ENCODE measurements at places on chromosomes 4 and X.

DNA sequence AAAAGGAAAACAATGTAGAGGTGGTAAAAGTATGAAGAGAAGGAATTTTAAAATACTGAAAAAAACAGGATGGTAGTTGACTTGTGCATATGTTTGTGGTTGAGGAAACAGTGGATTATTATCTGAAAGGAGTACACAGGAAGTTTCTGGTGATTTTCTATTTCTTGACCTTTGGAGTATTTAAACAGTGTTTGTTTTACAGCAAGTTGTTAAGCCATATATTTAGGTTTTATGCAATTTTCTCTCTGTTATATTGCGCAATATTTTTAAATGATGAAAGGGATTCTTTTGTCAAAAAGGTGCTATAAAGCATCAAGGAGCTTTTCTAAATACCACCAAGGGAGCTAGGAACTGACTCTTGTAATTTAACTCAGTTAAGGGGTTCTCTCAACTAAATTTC, 343.1 kb upstream of the MAOA start:
- DNase-seq = no peak

- DNase-seq = no peak
Observed at GRCh38 chrX:2824886-2825285, 3.8 kb upstream of the GYG2 start.

DNA sequence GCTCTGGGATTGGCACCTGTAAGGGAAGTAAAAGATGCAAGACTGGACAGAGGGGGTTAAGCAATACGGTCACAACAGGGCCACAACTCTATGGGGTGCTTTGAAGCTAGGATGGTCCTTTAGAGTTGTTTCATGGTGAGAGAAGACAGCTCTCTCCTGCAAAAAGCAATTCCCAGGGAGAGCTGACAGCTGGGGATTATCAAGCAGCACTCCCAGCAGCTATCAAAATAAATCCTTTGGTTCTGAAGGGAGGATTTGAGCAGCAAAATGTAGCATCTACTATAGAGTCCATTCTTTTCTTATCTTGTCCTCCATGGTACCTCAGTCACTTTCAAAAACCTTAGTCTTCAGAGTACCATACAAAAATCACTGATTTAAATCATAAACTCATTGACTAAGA, 35.1 kb upstream of the AP1AR start:
- no peak for DNase-seq

DNA sequence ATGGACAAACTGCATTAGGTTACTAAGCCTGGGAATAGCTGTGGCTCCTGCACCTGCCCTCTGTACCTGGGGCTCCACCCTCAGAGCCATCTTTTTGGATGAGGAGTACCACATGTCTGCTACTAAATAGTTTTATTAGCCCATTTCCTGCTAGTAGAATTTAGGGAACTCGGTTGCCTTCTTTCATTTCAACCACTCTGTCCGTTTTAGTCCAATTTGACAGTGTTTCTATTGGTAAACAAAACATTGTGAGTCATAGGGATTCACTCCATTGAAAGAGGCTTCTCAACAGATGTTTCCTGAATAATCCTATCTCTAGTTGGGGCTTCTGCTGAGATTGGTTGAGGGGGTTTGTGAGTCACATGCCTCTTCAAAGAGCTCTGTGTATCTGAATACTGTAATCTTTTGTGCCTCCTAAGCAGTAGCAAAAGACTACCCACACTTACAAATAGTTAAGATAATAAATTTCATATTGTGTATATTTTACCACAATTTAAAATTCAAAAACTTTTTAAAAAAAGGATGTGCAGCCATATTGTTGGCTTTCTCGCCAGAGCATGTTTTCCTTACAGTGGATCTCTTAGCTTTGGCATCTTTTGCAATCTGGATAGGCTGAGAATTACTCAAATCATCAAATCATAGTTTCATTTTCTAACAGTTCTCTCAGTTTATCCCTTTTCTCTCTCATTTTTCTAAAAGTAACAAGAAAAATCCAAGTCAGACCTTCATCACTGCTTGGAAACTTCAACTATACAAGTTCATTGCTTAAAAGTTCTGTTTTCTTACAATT, 9.9 kb downstream of the FAM200B start:
- no peak for DNase-seq

DNA sequence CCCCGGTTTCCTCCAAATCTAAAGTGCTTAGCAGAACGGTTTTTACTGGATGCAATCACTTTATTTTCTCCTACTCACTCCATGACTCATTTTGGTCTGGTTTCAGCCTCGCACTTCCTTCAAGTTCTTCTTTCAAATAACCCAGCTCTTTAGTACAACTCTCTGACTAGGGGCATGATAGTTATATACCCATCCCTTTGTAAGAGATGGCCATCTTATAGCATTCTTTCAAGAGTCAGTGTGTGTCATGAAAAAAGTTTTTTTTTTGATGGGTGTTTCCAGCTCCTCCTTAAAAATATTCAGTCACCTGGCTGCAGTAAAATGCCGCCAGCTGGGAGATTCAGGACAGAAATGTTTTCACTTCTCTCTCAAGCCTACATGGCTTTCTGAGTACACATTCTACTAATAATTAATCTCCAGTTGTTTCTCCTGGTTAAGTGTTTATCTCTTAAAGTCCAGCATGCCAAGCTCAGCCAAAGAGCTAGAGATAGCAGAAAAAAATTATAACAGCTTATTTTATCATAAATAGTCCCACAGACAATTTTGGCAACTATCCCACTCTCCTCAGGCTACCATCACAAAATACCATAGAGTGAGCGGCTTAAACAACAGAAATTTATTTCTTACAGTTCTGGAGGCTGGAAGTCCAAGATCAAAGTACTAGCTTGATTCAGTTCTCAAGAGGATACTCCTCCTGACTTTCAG, 139.3 kb downstream of the GASK1B start:
- DNase-seq = no peak

DNA sequence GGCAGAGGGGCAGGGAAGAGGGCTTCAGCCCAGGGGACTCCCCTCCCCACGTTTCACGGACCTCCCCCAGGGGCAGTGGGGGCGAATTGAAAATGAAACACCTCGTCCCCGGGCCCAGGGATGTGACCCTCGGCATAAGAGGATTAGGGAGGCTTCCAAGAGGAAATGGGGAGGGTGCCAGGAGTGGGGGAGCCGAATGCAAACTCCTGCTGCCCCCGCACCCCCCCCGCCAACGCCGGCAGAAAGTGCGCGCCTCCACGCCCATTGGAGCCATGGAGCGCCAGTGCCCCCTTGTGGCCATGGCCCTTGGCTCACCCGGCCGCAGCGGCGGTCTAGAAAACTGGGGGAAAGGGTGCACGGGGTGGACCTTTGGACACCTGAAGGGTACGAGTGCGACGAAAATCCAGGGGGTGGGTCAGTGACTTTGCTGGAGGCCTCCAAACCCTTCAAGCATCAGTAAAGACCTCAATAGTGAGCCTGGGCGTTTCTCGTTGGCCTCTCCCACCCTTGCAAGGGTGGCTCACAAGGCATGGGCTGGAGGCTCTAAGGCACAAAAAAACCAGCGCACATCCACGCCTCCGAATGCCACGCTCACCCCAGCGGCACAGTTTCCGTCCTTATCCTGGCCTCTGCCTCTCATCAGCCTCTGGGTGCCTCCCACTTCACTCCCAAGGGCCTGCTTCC, 120.8 kb upstream of the PJA1 start:
- DNase-seq = no peak

GRCh38 chr4:188993871-188994270, 854.6 kb downstream of the TRIML1 start:
- no peak for DNase-seq

DNA sequence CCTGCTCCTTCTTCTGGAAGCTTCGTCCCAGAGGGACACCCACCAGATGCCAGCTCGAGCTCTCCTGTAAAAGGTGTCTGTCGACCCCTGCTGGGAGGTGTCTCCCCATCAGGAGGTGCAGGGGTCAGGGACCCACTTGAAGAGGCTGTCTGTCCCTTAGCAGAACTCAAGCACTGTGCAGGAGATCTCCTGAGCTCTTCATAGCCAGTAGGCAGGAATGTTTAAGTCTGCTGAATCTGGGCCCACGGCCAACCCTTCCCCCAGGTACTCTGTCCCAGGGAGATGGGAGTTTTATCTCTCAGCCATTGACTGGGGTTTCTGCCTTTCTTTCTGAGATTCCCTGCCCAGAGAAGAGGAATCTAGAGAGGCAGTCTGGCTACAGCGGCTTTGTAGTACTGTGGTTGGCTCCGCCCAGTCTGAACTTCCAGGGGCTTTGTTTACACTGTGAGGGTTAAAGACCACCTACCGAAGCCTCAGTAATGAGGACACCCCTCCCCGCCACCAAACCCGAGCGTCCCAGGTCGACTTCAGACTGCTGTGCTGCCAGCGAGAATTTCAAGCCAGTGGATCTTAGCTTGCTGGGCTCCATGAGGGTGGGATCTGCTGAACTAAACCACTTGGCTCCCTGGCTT, 1383.0 kb upstream of the TENM3 start:
- no peak for DNase-seq

GRCh38 chr4:138252551-138252950, 10.4 kb upstream of the SLC7A11 start:
- DNase-seq = no peak

GRCh38 chr4:87853108-87853507, 20.3 kb downstream of the MEPE start:
- no peak for DNase-seq

DNA sequence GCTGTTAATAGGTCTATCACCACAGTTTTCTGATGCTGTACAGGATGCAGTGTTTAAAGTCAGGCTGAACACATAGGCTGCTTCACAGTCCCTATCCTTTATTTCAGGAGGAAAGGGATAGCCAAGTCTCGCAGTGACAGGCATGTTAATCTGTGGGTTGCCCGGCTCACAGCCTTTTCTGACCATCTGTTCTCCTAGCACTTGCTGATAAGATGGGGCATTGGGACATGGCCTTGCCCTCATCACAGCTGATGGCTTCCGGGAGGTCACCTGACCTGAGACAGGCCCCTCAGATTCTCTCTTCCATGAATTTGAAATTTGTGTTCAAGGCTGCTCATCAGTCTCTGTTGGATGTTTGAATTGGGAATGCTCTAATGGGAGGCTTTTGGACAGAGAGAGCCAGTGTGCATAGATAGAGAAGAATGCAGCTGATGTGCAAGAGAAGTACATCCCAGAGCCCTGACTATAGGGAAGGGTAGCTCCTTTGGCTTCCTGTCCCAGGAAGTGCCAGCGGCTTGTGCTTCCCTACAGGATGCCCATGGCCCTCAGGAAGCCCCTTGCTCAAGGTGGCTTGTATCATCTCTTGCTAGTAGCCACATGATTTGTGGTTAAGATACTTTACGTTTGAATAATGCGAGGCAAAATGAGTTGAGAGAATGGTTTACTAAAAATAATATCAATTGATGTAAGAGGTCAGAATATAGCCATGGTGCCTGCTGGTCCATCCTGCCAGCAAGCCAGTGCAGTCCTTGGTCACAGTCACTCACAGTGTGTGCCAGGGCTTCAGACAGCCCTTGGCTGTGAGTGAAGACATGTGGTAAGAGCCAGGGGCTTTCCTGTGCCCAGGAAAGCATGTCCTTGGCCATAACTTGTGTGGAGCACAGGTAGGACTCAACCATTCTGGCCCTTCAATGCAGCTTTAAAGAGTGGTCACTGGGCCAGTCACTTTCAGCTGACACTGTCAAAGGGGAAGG, 88.6 kb downstream of the TSPAN7 start:
- DNase-seq = no peak

GRCh38 chr4:20264688-20265087, 13.0 kb downstream of the SLIT2 start:
- no peak for DNase-seq

- DNase-seq = no peak
Observed at GRCh38 chrX:30618160-30618765, 35.0 kb upstream of the GK start.

GRCh38 chrX:45077748-45078424, 122.8 kb downstream of the DIPK2B start:
- DNase-seq = no peak

GRCh38 chr4:7904952-7905915, 34.4 kb downstream of the AFAP1 start:
- no peak for DNase-seq

GRCh38 chrX:151031391-151031975, 48.3 kb downstream of the HMGB3 start:
- no peak for DNase-seq

GRCh38 chr4:473570-474457, 25.1 kb downstream of the ZNF721 start:
- DNase-seq = peak; percentile 89

DNA sequence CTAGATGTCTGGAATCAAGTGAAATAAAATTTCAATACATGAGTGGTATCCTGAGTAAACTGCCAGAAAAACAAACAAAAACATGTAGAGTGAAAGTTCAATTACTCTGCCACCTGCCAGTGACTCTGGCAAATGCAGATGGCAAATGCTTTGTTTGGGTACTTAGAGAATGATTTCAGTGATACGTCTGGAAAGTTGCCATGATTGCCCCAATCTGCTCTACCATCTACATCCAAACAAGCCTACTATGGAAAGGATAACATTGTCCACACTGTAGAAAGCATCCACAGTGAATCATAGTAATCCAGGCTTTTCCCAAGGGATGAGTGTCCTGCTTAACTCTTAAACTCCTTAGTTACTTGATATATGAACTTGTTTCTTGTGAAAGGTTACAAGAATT, 3.4 kb downstream of the SPATA4 start:
- no peak for DNase-seq

DNA sequence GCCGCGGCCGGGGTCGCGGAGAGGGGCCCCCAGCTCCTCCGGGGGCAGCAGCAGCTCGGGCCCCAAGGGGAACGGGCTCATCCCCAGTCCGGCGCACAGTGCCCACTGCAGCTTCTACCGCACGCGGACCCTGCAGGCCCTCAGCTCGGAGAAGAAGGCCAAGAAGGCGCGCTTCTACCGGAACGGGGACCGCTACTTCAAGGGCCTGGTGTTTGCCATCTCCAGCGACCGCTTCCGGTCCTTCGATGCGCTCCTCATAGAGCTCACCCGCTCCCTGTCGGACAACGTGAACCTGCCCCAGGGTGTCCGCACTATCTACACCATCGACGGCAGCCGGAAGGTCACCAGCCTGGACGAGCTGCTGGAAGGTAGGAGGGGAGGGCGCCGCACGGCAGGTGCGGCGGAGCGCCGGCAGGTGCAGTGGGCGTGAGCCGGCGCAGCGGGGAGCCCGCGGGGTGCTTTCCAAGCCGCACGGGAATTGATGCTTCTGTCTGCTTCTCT, 886 bp downstream of the DCLK2 start:
- DNase-seq = peak; percentile 67

DNA sequence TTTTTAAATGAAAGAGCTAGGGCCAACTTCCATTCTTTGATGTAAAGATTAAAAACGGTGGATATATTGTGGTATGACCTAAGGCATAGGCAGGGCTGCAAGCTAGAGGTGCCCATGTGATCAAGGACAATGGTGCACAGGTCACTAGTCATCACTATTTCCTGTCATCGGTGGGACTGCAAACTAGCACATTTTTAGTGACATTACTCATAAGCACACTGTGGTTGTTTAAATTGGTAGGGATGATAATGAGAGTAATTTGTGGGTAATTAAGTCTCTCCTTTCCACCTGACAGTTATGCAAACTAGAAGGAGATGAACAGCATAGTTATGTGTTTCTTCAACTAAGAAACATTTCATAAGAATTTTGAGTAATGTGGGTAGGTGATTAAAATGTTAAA, 85.4 kb downstream of the GPRIN3 start:
- DNase-seq = no peak

DNA sequence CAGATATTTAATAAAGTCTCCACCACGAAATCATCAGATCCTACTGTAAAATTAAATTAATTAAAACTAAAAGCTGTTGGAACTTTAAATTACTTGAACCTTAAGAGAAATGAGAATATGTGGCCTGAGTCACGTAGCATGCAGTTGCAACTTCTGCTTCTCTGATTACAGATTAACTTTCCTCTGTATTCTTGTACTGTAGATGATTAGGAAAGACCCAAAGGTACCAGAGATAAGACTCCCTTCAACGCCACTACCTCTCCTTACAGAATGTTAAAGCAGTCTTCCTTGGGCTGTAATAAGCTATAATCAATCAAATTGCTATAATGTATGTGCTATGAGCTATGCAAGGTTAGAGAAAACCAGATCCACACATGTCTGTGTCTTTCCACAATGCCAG, 47.9 kb downstream of the FAM13A start:
- DNase-seq = no peak

Data from ascending aorta (tissue), 2 donors.